Prostate gland (tissue), 2 donors: ENCODE measurements at places on chromosomes 6 and 20. TPM values are rescaled to one million over a fixed set of nuclear protein-coding genes. Genes with fewer than 3 reads are reported as not detected.

Gene DDX43
- 11.0 TPM for total RNA-seq

Gene NKAPL
- 0.14 TPM for total RNA-seq

Gene TEAD3
- total RNA-seq: 41.1 TPM

GRCh38 chr20:10075606-10076005, 40.8 kb downstream of the ANKEF1 start:
- H3K27ac ChIP-seq: no peak overlapping the region
- H3K4me1 ChIP-seq: no peaks in the 10 kb centered on the region

DNA sequence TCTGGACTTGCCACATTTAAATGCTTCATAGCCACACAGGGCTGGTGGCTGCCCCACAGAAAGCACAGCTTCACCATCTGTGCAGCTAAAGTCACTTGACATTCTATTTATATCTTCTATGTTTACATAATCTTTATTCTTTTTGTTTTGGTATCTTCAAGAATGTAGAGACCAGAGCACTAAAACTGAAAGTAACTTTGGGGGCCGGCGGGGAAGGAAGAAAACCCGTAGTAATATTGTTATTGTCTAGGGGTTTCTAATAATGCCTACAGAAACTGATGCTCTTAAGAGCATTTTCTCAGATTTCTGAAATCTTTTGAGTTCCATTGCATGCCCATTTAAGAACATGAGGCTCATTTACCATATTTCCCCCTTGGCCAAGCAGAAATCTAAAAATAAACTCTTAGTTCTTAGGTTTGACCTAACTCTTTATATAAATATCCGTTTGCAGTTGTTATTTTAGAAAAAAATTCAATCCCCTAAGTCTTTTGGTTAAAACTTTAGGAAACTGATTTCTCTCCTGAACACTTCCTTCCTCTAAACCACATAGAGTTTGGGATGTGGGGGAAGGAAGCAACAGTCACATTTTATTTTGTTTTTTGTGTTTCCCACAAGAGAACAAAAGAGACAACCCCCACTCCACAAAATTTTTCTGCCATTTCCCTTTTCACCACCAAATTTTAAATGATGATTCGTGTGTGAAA, 207.6 kb downstream of the OGFRL1 start:
- no peaks in the 10 kb centered on the region for H3K36me3 ChIP-seq
- DNase-seq: no peak
- H3K4me3 ChIP-seq: no peak overlapping the region
- no peaks in the 10 kb centered on the region for H3K4me1 ChIP-seq
- H3K27me3 ChIP-seq: no peaks in the 10 kb centered on the region

DNA sequence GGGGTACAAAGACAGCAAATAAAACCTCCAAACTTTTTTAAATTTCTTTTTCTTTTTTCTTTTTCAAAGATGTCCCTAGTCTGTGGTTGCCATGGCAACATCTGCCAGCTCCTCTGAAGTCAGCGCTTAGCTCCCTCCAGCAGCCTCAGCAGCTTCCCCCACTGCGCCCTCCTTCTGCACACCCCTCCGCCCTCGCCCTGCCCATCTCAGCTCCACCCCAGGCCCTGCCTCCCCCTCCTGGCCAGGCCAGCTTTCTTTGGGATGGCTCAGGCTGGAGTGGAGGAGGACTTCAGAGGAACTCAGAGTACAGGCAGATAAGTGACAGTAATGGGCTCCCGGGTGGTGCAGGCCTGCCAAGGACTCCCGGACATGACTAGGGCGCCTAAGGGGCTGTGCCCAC, 104.6 kb downstream of the LRFN2 start:
- DNase-seq: no peak
- H3K27me3 ChIP-seq: no peaks in the 10 kb centered on the region
- H3K36me3 ChIP-seq: no peaks in the 10 kb centered on the region

DNA sequence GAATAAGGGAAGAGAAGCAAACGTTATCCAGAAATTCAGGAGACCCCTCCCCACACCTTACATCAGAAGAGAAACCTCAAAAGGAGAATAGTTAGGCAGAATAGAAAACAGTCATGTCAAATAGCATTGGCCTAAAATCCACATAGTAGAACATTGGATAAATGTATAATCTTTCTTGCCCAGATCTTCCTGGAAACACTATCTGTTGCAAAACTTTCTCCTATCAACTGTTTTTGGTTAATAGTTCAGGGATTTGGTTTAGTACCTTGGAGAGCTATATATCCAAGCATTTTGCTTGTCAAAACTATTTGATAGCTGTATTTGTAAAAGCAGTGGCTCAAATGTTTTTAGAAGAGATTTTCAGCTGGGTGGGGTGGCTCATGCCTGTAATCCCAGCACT, 74.3 kb upstream of the PHACTR2 start:
- no peaks in the 10 kb centered on the region for H3K36me3 ChIP-seq
- no peaks in the 10 kb centered on the region for H3K4me1 ChIP-seq
- no peak overlapping the region for H3K4me3 ChIP-seq
- no peak for DNase-seq
- H3K27me3 ChIP-seq: no peaks in the 10 kb centered on the region

DNA sequence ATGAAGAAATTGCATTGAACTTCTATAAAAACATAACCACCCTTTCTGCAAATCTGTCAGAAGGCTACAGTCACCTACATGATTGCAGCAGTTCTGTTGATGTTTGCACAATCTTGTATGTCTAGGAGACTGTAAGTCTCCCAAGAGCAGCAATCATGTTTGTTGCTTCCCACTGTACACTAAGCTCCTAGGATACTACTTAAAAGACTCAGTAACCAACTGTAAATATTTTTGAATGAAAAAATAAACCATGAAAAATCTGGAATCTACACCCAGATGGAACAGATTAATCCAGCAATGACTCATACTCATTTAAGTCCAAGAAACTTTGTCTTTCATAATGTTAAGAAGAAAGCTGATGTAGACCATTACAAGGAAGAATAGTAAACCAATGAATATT, 168.5 kb upstream of the ATXN1 start:
- no peaks in the 10 kb centered on the region for H3K27me3 ChIP-seq
- DNase-seq: no peak
- no peak overlapping the region for H3K4me3 ChIP-seq
- no peaks in the 10 kb centered on the region for H3K36me3 ChIP-seq

- no peak for DNase-seq
- H3K4me3 ChIP-seq: no peak overlapping the region
- no peaks in the 10 kb centered on the region for H3K27me3 ChIP-seq
- H3K27ac ChIP-seq: no peak overlapping the region
These were observed 180.2 kb upstream of the HDAC2 start for GRCh38 chr6:114151064-114151690.

- no peak for DNase-seq
- no peaks in the 10 kb centered on the region for H3K27me3 ChIP-seq
- H3K27ac ChIP-seq: no peak overlapping the region
- H3K4me3 ChIP-seq: no peak overlapping the region
- H3K4me1 ChIP-seq: no peaks in the 10 kb centered on the region
- no peaks in the 10 kb centered on the region for H3K36me3 ChIP-seq
These were observed 139.1 kb downstream of the LAMA2 start for GRCh38 chr6:129022011-129022553.

DNA sequence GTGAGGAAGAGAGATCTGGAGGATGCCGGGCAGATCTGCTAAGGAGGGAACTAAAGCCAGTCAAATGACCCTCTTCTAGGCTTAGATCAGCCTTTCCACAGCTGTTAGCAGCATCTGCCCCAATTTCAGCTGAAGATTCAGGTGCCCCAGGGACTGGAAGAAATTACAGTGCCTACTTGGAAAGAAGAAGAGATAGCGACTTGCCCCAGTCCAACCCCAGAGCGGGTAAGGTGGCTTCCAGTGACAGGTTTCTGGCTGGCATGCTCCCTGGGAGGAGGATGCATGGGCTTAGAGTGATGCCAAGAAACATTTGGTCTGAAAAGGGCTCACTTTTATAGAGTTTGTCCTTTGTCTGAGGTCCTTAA, 620 bp downstream of the TJAP1 start:
- H3K36me3 ChIP-seq: no peaks in the 10 kb centered on the region
- DNase-seq: no peak
- H3K27me3 ChIP-seq: no peaks in the 10 kb centered on the region

DNA sequence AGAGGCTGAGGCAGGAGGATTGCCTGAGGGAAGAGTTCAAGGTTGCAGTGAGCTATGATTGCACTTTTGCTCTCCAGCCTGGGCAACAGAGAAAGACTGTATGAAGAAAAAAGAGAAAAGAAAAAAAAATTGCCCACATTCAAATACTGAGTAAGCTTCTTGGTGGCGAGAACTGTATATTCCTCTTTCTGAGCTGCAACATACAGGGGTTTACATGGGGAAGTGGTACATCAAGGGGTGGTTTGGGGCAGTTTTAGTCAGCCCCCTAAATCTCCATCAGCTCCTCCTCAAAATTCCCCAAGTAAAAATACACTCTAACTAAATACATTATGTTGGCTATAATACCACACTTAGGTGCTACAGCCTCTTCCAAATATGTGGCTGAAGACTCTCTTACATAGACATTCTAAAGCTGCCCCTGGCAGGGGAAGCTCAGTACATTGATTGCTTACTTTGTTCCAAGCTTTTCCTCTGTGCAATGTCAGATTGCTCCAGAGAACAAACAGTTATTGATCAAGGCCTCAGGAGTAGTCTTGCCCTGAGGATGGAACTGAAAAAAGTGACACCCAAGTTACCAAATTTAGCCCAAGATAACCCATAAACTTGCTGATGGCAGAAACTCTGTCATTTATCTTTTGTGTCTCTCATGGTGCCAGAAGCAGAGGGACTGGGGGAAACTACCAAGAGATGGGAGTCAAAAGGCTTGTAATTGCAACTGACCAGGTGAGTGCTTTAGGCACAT, 107.4 kb upstream of the RIPOR2 start:
- H3K4me1 ChIP-seq: no peaks in the 10 kb centered on the region
- no peak overlapping the region for H3K4me3 ChIP-seq
- no peaks in the 10 kb centered on the region for H3K27me3 ChIP-seq

DNA sequence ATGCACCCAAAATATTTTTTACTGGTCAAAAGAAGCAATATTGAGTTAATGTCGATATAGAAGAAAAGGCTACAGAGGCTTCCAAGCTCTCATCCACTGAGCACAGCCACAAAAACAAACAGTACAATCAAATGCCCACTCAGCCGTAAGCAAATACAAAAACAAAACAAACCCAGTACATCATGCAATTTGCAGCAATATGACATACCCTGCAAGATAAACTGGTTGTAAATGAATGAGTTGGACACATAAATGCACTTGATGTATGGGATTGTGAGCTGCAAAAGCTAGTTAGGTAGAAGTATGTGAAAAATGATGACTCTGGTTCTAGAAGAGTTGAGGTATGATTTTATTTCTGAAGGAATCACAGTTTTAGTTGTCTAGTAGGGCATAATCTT, 83.9 kb downstream of the SESN1 start:
- H3K4me1 ChIP-seq: no peaks in the 10 kb centered on the region
- H3K27ac ChIP-seq: peak overlapping the region; percentile 94
- H3K36me3 ChIP-seq: no peaks in the 10 kb centered on the region
- H3K4me3 ChIP-seq: no peak overlapping the region

DNA sequence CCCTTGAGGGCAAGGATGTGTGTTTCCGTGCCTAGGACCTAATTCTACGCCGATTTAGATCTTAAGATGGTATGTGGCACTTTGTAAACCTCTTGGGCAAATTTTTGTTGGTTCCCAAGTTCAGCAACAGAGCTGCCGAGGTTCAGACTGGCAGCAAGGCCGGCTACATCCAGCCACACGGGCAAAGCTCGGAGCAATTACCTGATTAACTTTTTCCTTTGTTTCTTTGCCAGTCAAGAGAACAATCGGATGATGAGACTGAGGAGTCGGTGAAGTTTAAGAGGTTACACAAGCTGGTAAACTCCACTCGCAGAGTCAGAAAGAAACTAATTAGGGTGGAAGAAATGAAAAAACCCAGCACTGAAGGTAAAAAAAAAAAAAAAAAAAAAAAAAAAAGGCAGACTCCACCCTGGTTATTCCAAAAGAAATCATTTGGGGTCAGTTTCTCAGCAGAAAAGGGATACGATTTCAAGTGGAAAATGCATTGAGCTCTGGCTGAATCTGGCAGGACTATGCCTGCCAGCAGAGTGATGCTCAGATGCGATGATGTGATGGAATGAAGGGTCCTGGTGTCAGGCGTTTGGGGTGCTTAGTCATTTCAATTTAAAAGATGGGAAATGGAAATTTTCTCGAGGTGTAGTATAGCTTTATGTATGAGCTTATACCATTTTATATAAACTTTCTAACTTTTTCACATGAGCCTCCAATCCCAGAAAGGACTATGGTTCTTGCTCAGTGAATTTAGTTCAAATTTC, 171.6 kb downstream of the SASH1 start:
- no peaks in the 10 kb centered on the region for H3K27me3 ChIP-seq
- H3K4me3 ChIP-seq: no peak overlapping the region
- DNase-seq: no peak
- no peaks in the 10 kb centered on the region for H3K4me1 ChIP-seq

- no peaks in the 10 kb centered on the region for H3K36me3 ChIP-seq
- H3K4me1 ChIP-seq: no peaks in the 10 kb centered on the region
- no peaks in the 10 kb centered on the region for H3K27me3 ChIP-seq
These were observed 273.0 kb upstream of the TAB2 start for GRCh38 chr6:149044528-149044927.

- H3K4me3 ChIP-seq: no peak overlapping the region
- no peak overlapping the region for H3K27ac ChIP-seq
- no peak for DNase-seq
- no peaks in the 10 kb centered on the region for H3K27me3 ChIP-seq
- no peaks in the 10 kb centered on the region for H3K4me1 ChIP-seq
These were observed 33.6 kb upstream of the BCAS1 start for GRCh38 chr20:54103762-54104600.

- no peaks in the 10 kb centered on the region for H3K27me3 ChIP-seq
- no peak for DNase-seq
- H3K4me3 ChIP-seq: no peak overlapping the region
- no peaks in the 10 kb centered on the region for H3K4me1 ChIP-seq
- no peaks in the 10 kb centered on the region for H3K36me3 ChIP-seq
- H3K27ac ChIP-seq: no peak overlapping the region
These were observed 16.7 kb downstream of the FARS2 start for GRCh38 chr6:5278047-5278446.

DNA sequence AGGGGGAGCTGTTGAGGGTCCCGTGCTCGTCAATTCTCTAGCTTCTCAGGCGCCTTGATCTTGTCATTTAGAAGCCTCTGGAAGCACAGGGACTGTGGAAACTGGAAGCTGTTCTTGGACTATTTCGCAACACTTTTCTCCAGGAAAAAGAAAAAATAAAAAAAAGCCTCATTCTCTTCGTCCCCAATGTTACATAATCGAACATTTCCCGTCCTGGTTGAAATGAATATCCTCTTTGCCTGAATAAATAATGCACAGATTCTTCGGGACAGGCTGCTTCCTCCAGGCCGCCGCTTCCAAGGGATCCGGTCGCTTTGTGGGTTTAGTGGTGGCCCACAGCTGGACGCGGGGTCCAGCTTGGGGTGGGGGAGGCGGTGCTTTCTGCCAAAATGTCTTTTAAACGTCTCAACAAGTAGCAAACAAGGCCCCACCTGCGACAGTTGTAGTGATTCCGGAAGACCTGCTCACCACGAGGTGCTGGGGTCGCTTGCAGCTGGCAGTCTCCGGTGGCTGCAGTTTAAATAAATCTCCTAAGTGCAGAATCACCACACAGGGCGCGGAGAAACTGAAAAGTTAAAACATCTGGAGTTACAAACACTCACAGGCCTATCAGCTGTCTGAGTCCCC, 125.9 kb upstream of the ESR1 start:
- no peak for DNase-seq
- peaks cover 12% of the 10 kb centered on the region for H3K27me3 ChIP-seq
- no peaks in the 10 kb centered on the region for H3K4me1 ChIP-seq

- no peak for DNase-seq
- no peaks in the 10 kb centered on the region for H3K4me1 ChIP-seq
- no peak overlapping the region for H3K4me3 ChIP-seq
These were observed 5.5 kb upstream of the PRELID3B start for GRCh38 chr20:59047938-59048680.

- no peak overlapping the region for H3K27ac ChIP-seq
- DNase-seq: no peak
- no peaks in the 10 kb centered on the region for H3K36me3 ChIP-seq
- no peak overlapping the region for H3K4me3 ChIP-seq
- H3K4me1 ChIP-seq: no peaks in the 10 kb centered on the region
These were observed 80.2 kb downstream of the PLCB1 start for GRCh38 chr20:8212286-8212685.
